ENCODE measurements at places on chromosomes 3 and 15. TPM values are rescaled to one million over a fixed set of nuclear protein-coding genes. Genes with fewer than 3 reads are reported as not detected.

Gene LMCD1
- total RNA-seq: 459 TPM

DNA sequence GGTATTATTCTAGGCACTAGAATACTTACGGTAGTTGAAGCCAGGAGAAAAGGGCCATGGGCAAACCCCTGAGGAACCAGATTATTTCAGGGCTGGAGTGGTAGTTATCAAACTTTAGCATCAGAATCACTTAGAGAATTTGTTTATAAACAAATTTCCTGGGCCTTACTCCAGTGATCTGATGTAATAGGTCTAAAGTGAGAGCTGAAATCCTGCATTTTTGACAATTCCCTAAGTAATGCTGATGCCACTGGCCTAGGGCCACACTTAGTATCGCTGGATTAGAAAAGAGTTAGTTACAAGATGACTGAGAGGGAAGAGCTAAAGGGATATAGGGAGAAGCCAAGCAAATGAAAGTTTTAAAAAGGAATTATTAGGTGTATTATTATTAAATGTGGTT is 412.5 kb upstream of the THRB start:
- DNase-seq: peak; percentile 55

GRCh38 chr3:57816471-57817095 is 60.5 kb downstream of the SLMAP start:
- DNase-seq: no peak

GRCh38 chr3:149468504-149469212 is 5.8 kb upstream of the TM4SF4 start:
- no peak for DNase-seq

GRCh38 chr3:66822186-66823008 is 175.7 kb upstream of the KBTBD8 start:
- peak; percentile 23 for DNase-seq

Gene NR2F2
- 12.5 TPM for total RNA-seq

GRCh38 chr3:3433711-3434110 is 254.2 kb upstream of the CRBN start:
- no peak for DNase-seq

DNA sequence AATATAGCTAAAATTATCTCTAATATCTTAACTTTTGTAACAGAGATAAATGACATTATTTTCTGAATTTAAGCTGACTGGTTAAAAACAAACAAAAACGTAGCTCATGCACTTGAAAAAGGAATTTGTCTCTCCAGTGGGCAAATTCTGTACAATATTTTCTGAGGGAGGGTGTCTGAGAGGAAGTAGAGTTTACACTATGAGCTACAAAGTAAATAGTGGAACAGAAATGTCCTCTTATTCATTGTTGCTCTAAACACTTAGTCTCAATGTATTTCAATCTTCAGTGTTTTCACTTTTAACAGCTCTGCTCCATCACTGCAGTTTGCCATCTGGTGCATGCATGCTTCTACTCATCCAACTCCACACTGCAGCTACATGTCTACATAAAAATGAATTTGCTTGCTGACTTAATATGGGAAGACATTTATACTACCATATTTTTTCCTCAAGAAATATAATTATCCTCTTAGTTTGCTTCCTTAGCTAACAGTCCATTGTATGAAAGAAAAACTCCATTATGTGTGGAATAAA is 817.4 kb upstream of the LMCD1 start:
- no peak for DNase-seq

DNA sequence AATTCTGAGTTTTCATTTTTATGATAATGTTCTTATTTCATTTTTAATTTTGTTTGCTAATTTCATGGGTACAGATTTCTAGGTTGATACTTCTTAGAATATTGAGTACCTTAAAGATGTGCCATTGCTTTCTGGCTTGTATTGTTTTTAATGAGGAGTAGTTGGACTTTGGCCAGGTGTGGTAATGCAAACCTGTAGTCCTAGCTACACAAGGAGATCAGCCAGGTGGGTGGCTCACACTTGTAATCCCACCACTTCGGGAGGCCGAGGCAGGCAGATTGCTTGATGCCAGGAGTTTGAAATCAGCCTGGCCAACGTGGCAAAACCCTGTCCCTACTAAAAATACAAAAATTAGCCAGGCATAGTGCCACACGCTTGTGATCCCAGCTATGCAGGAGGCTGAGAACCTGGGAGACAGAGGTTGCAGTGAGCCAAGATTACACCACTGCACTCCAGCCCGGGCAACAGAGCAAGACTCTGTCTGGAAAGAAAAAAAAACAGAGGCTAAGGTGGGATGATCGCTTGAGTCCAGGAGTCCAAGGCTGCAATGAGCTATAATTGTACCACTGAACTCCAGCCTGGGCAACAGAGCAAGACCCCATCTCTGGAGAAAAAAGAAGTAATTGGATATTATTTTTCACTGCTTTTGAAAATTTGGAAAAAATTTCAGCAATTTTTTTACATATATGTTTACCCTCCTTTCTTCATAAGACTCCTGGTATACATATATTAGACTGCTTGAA is 198.0 kb downstream of the ALCAM start:
- no peak for DNase-seq

DNA sequence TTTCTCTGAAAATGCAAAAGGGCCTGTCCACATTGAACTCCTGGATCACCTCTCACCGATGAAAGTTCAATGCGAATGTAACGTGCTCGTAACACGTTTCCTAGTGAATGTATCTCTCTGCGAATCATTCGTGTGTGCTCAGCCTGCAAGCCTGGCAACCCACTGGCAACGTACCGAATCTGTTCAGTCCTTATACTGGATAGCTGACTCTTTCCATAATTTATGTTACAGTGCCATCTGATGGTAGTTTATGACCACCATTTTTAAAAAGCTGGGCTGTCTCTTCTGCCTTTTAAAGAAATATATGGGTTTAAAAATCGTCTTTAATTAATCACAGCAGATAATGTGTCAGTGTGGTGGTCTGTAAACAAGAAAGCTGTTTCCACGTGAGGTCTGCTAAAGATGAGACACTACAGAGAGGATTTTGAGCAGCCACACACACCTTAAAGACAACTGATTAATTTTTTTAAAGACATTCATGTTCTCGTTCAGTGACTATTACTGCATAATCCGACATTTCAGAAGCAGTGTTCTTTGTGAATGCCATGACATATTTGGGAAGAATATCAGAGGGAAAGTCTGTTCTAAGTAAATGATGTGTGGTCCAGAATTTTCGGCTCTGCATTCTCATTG is 69.4 kb upstream of the FOXP1 start:
- DNase-seq: peak; percentile 84

DNA sequence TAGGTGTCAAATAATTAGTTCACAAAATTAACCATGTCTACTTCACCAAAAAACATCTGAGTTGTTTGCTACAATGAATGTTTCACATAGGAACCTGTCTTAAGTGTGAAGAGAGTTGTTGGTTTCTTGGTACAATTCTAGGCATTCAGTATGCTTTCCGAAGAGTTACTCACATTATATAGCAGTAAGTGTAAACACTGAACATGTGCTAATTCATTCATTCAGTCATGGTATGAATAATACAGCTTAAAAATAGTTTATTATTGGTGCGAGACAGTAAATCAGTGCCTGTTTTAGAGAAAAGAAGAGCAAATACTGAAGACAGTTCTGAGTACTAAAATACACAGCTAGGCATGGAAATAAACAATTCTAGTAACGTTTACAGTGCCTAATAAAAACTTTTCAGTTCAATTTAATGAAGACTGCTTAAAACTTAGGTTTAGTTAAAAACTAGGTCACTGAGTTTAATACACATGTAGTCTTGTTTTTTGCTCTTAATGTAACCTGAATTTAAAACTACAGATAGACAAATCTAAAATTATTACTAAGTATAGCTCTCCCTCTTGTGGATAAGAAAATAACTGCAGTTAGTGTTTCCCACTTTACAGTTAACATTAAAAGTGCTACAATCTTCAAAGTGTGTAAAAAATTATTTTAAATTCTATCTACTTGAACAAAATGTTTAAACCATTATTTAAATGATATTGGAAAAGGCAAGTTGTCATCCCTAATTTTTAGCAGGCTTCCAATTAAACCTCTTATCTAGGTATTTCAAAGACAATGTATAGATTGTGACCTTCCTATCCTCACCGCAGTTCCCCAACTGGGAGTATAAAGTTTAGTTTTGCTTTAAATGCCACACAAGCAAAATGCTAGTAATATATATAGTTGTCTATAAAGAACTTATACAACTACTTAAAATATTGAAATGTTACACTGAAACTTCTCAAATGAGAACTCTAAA is 20.1 kb upstream of the ZCWPW2 start:
- DNase-seq: peak; percentile 33

- DNase-seq: no peak
Observed at GRCh38 chr15:80749589-80749988, 29.6 kb upstream of the CEMIP start.

GRCh38 chr3:196772102-196772501 is 32.4 kb downstream of the PAK2 start:
- DNase-seq: no peak

Data from umbilical cord (tissue), 2 donors.